Esophagus muscularis mucosa (tissue), 4 donors: ENCODE measurements at places on chromosomes 13 and 19.

- DNase-seq = no peak
These were observed 79.3 kb downstream of the GPC6 start for GRCh38 chr13:93305886-93306285.

DNA sequence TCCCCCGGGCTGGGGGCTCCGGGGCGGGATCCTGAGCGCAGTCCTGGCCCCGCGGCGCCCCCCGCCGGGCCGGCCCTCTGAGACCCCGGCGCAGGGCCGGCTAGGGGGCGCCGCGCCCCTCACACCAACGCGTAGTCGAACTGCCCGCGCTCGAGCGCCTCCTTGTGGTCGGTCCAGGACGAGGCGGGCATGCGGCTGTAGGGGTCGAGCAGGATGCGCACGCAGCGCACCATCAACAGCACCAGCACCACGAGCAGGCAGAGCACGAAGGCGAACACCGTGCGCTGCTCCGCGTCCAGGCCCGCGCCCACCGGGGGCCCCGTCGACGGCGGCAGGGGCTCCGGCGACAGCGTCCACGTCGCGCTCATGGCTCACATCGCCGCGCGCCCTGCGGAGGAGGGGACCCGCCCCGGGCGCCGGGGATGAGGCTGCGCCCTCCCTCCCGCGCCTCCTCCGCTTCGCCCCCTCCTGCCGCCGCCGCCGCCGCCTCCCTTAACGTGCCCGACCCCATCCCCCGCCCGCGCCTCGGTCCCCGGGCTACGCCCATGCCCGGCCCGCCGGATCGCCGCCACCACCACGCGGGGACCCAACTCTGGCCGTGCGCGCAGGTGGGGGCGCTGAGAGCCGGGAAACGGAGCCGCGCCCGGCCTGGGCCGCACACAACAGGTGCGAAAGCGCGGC, 624 bp downstream of the CTXN1 start:
- no peak for DNase-seq

GRCh38 chr19:44930088-44930487, 11.9 kb upstream of the APOC4 start:
- no peak for DNase-seq

GRCh38 chr19:56740501-56740900, 68.9 kb upstream of the ZNF835 start:
- no peak for DNase-seq

GRCh38 chr13:106197496-106197895, 338.0 kb downstream of the EFNB2 start:
- no peak for DNase-seq

GRCh38 chr13:113140677-113141600, 17.5 kb upstream of the PROZ start:
- no peak for DNase-seq

DNA sequence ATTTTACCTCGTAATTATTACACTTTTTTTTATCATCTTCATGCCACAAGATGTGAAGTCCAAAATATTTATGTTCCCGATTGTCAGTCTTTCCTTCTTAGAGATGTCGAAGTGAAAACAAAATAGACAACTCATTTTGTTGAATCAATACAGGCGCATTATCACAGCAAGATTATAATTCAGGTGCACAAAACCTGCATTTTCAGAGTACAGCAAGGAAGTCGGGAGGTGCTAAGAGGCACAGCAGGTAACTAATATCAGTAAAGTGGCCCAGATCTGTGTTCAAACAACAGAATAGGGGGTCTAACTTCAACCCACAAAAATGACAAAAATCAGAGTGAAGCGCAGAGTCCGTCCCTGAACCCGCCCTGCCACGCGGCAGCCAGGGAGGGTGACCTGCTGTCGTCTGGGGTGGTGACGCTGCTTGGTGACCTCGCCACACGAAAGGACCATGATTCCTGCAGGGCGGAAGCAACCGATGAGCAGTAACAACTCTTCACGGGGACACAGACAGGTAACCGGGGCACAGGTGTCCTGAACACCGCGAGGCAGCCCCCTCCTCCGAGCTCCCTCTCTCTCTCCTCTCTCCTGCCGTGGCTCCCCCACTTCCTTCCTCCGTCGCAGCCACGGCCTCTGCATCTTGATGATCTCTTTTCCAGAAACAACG, 50.9 kb upstream of the SPACA7 start:
- DNase-seq = no peak

DNA sequence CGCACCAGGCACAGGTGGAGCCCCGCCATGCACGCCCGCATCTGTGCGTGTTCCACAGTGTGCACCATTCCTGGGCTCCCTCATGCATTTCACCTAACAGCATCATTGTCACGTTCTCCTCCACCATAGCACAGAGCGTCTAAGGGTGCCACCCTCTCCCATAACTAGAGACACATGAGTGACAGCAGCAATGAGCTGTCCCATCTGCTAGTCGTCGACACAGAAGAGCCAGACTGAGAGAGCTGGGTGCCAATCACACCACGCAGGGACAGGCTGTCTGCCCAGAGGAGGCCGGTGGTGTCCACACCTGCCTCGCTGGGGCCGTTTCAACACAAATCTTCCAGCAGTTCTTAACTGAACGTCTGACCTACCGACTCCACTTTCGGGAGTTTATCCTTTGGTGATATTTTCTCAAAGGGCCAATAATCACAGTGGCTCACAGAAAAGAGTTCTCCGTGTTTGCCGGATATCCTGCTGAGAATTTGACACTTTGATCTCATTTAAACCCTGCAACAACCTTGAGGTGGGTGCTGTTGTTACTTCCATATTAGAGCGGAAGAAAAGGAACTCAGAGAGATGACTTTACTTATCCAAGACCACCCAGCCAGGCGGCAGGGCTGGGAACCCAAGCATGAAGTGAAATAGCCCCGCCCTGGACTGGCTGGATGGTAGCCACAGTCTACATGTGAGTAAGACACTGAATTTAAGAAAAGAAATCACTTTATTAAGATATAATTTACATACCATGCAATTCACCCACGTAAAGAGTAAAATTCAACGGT, 16.2 kb downstream of the CLEC11A start:
- no peak for DNase-seq

DNA sequence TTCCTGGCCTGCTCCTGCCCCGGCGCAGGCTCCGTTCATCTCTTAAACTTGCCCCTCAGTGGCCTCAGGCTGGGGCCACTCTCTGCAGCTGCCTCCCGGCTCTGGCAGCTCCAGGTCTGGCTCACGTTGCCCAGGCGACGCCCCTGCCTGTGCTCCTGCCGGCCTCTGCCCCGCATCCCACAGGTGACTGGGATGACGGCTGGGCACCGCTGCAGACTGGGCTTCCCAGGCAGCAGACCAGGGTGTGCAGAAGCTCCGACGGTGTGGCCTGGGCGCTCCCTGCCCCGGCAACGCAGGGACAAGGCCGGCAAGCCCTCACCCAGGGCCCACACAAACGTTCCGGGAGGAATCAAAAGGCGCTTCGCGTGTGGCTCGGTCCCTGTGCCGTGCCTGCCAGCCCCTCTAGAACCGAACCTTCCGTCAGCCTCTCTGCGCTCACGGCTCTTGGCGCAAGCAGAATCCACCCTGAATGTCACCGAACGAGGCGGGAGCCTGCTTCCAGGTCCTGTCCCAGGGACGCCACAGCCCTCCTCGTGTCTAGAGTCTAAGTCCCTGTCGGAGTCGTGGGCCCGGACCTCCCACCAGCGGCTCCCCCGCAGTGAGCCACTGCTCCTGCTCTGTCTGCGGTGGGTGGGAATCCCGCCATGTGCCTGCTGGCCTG, 64.8 kb downstream of the MLLT1 start:
- DNase-seq = no peak

DNA sequence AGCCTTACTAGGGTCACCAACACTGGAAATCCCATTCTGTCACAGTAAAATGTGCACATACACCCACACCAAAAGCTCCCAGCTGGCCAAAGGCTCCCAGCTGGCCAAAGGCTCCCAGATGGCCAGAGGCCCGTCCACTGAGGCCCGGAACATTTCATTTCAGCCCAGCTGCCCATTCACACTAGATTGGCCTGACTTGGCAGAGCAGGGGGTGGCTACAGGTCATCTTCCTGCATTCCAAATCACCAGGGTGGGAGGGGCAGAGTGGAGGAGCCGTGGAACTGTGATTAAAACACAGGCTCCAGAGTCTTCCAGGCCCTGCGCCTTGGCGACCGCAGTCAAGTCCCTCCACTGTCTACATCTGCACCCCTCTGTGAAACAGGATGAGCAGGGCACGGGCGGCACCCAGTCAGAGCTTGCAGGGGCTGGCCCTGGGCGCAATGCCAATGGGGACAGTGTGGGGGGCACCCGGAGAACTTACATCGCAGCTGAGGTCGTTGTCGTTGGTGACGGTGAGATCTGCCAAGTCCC, 10.1 kb upstream of the PRKD2 start:
- DNase-seq = no peak

- no peak for DNase-seq
These were observed 14.8 kb downstream of the AXL start for GRCh38 chr19:41233748-41234240.

DNA sequence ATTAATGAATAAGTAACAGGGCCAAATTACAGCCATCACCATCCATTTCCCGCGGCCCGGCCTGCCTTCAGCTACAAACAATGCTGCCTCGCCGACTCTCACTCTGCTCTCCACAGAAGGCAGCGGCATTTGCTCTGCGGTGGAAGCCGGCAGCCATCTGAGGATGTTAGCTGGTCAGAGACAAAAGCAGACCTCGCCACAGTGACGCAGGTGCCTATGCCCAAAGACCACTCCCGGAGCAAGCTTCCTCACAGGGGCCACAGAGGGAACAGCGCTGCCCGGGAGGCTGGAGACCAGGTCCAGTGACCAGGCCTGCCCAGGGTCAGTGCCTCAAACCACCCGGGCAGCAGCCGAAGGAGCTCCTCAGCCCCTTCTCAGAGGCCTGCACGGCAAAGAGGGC, 16.4 kb downstream of the PEPD start:
- no peak for DNase-seq

- no peak for DNase-seq
These were observed 125.7 kb downstream of the TNFRSF19 start for GRCh38 chr13:23695711-23696464.

GRCh38 chr19:4472174-4472974, at the start of gene HDGFL2:
TSS of gene HDGFL2 (plus strand) at chr19:4472297. CDS start at chr19:4472351, 54 bp downstream.
- no peak for DNase-seq

DNA sequence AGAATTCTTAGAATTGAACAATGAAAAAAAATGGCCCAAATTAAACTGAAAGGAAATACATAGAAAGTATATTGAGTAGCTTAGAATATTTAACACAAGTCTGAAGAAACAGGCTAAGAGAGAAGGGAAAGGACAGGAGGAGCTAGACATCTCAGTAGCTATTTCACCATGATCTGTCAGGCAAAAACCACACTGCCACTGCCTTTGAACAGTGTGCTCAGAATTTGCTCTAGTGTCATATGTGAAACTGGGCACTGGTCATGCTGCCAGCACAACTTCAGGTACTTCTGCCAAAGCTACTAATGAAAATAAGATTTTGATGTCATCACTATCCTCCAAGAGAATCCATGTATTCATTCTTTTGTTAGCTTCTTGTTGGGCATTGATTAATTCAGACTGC, 1280.8 kb upstream of the PCDH20 start:
- DNase-seq = no peak

DNA sequence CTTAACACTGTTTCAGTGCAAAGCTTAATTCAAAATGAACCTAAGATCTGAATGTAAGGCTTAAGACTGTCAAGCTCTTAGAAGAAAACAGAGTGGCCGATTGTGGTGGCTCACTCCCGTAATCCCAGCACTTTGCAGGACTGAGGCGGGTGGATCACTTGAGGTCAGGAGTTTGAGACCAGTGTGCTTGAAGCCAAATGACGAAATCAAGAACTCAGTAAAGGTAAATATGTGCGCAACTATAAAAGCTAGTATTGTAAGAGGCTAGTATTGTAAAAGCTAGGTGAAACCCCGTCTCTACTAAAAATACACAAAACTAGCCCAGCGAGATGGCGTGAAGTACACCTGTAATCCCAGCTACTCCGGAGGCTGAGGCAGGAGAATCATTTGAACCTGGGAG, 12.7 kb downstream of the ATP4B start:
- DNase-seq = no peak

- no peak for DNase-seq
These were observed 10.4 kb upstream of the LCP1 start for GRCh38 chr13:46192412-46192811.

GRCh38 chr19:2309734-2310362, 1.9 kb upstream of the LINGO3 start:
- DNase-seq = no peak

- DNase-seq = no peak
These were observed 630.2 kb upstream of the ATXN8OS start for GRCh38 chr13:69477451-69477850.

- no peak for DNase-seq
These were observed 67.8 kb upstream of the CSNK1A1L start for GRCh38 chr13:37173214-37173613.

- DNase-seq = no peak
These were observed 940.0 kb downstream of the EFNB2 start for GRCh38 chr13:105595471-105595870.

GRCh38 chr13:112781287-112781686, 91.4 kb downstream of the ATP11A start:
- DNase-seq = no peak

- no peak for DNase-seq
These were observed 2.6 kb downstream of the SULT2B1 start for GRCh38 chr19:48554385-48555091.

DNA sequence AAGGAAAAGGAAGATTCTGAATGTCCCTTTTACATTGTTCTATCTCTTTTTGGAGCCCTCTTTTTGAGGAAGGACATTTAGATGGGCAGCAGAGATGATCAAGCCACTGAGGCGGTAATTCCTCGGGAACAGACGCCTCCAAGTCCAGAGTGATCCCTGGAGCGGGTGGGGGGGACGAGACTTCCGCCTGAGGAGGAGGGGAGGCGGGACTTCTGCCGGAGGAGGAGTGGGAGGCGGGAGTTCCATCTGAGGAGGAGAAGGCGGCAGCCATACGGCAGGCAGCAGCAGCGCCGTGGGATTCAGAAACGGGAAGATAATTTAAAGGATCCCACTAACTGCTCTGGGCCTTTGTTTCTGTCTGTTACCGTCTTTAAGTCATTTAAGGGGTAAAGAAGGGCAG, 37.6 kb upstream of the CD177 start:
- DNase-seq = no peak

- no peak for DNase-seq
These were observed 69.2 kb downstream of the CEBPG start for GRCh38 chr19:33442706-33443105.

GRCh38 chr19:4452230-4452990, 5.2 kb downstream of the UBXN6 start:
- no peak for DNase-seq

DNA sequence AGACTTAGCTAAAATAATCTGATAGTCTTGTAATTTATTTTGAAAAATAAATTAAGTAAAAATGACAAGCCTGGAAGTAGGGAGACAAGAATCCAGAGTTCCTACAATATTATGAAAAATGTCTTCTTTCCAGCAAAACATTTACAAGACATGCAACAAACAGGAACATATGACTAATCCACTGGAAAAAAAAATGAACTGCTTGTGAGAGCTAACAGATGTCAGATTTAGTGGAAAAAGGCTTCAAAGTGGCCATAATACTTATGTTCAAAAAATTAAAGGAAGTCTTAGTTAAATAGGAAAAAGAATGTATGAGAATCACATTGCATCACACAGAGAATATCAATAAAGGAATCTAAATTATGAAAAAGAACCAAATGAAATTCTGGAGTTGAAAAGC, 2082.0 kb upstream of the PCDH20 start:
- no peak for DNase-seq

GRCh38 chr13:79917628-79918027, 423.3 kb downstream of the SPRY2 start:
- no peak for DNase-seq

GRCh38 chr19:948842-949496, 23.1 kb downstream of the ARID3A start:
- DNase-seq = no peak

- DNase-seq = no peak
These were observed 151.5 kb downstream of the RGCC start for GRCh38 chr13:41608839-41609177.
